Left ventricle myocardium superior (tissue), 1 donor: ENCODE measurements at places on chromosomes 6 and 20. TPM values are rescaled to one million over a fixed set of nuclear protein-coding genes. Genes with fewer than 3 reads are reported as not detected.

Gene COL9A1
- total RNA-seq: not detected

Gene BPIFB3
- not detected for total RNA-seq

Gene ACTL10
- total RNA-seq: 0.40 TPM

Gene SIRPD
- not detected for total RNA-seq

Gene HLA-DRB1
- 34.3 TPM for total RNA-seq

Gene NRSN1
- total RNA-seq: not detected

Gene ME1
- total RNA-seq: 24.9 TPM

Gene SLC17A2
- total RNA-seq: not detected

Gene ADAM33
- 12.2 TPM for total RNA-seq

Gene AKAP12
- total RNA-seq: 15.1 TPM
